ENCODE measurements at places on chromosomes 5 and 9.

- DNase-seq, result no peak
These were observed 99.5 kb upstream of the FBXL17 start for GRCh38 chr5:108481355-108481931.

DNA sequence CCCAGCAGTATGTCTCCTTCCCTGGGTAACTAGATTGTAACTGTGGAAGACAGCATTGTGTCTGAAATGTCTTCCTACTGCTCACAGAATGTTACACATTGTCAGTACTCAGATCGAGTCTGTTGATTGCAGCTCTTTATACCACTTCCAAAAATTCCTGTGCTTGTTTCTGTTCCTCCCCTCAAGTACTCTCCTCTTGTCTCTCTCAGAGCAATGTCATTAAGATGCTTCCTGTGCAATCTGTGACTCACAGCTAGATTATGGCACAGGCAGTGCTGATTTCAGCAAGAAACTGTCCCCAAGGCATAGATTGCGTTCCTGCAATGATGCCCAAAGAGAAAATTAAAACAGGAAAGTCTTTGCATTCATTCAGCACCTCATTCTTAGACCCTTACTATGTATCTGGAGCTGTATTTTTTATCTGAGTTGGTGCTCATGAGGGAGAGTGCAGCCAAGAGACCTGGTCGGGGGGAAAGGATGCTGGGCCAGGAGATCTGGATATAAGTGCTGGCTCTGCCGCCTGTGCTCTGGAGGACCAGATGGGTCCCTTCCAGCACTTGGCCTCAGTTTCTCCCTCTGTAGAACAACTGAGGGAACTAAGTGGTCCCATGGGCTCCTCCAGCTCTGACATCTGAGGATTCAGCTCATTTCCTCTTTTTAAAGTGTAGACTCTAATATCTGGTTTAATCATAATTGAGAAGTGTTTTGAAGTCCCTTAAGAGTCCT is 40.8 kb upstream of the GNPDA1 start:
- DNase-seq, result no peak

- no peak for DNase-seq
These were observed 923 bp downstream of the C5orf34 start for GRCh38 chr5:43514025-43514424.

DNA sequence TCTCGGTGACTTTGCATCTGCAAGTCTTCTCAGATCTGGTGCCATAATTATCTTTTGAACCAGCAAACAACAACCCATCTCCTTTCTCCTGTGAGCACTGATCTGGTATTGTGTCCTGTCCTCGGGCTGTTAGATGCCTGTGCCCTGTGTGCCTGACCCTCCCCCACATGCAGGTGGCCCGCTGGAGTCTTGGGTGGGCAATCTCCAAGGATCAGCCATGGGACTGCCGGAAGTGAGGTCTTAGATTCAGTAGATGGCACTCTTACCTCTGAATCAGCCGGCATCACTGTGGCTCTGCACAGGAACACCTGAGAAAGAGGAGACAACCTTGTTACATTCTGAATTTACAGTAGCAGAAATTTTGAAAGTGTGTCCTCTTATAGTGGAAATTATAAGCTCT is 172.4 kb downstream of the IRX2 start:
- no peak for DNase-seq

- no peak for DNase-seq
These were observed 212.1 kb downstream of the SLF1 start for GRCh38 chr5:94830520-94830919.

- no peak for DNase-seq
These were observed 75.4 kb upstream of the ARAP3 start for GRCh38 chr5:141757402-141757801.

DNA sequence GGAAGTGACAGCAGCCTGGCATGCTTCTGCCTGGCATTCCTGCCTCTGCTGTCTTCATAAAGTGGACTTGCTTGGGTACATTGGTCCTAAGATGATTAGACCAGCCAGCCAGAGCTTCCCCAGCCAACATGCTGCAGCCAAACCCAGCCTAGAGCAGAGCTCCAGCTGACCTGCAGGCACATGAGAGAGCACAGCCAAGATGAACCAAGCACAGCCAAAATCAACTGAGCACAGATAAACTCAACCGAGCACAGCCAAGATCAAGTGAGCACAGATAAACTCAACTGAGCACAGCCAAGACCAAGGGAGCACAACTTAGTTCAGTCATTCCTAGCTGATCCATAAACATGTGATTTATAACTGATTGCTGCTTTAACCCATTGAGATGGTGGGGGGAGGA is 266.5 kb downstream of the MSX2 start:
- no peak for DNase-seq

- DNase-seq, result no peak
These were observed 51.7 kb downstream of the CPLANE1 start for GRCh38 chr5:37197340-37198050.

GRCh38 chr5:109439590-109439989 is 29.8 kb upstream of the PJA2 start:
- DNase-seq, result no peak

DNA sequence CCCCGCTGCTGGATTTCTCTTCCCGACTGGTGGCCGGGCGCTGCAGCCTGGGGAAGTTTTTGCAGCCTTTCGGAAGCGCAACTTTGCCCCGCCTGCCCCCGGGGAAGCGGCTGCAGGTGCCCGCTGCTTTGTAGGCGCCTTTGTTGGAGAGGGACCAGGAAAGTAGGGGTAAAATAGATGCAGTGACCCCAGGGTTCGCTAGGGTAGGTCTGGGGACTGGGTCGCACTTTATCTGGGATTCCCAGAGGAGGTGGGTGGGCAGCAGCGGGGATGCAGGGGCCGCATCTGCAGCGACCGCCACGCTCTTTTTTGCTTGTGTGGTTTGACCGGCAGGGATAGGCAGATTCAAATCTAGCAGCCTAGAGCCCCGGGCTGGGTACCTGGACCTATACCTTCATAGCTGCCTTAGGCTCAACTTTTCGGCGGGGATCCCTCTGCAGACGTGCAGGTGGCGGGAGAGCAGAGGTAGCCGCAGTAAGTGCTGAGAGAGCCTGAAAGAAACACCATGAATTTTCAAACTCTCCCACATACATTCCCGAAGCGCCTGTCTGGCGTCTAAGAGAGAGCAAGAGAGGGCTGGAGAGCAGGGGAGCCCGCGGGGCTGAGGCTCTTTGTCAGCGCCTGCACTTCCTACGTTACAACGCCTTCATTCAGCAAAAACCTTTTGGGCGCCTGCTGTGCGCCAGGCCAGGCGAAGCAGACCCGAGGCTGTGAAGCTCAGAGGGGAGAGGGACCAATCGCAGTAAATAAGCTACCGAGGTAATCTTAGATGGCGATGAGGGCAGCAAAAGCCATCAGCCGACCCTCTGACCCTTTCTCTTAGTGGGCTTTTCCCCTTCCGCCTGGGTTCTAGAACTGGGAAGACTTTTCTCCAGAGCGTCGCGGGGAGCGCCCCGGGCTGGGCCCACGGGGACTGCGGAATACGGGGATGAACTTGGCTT is 642 bp downstream of the SV2C start:
- DNase-seq, result no peak

DNA sequence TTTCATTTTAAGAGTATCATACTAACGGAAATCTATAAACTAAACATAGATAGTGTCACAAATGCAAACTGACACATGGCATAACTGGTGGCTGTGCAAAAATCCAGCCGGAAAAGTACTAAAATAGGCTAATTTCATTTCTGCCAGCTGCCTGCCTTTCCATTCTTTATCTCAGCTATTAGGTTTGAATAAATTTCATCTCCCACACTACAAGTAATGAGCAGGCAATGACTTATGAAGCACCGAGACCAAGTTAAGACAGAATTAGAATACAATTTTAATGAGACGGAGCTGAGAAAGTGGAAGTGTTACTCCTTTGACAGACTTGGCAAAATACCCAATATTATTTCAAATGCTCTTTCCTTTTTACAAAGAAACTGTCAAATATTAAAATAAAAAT is 258.8 kb upstream of the ZNF608 start:
- DNase-seq, result no peak

- no peak for DNase-seq
These were observed 85.8 kb downstream of the SLC44A1 start for GRCh38 chr9:105330201-105330600.

- DNase-seq, result no peak
These were observed 306.6 kb downstream of the FBXL7 start for GRCh38 chr5:15806613-15807012.

DNA sequence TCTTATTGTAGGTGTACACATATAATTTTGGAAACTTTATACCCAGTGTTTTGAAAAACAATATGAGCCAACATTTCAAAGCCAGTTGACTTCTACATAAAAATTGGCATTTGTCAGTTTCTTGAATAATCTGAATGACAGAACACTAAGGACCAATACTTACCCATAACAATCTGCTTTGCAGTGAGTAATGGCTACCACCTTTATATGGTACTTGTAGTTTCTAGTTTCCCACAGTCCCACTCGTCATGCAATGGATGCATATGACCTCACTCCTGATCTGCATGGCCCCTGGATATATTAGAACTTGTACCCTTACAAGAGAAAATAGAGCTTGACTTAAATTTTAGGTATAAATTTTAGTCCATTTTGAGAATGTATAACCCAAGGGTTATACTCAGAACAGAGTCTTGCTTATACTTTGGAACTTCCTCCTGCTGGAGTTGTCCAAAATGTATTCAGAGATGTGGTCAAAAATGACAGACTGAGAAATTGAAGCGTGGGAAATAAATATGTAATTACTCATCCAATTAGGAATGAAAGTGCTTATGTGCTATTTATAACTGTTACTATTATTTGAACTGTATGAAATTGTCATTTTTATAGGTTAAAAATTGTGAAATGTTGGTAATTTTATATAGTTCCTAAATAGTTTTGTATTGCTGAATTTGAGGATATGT is 19.5 kb downstream of the XRCC4 start:
- DNase-seq, result no peak

- DNase-seq, result no peak
These were observed 41.4 kb downstream of the RGS3 start for GRCh38 chr9:113504725-113505590.
